Hematopoietic multipotent progenitor cell treated with erythropoietin and hydrocortisone succinate and interleukin-3 and kit ligand, for 8 days (in vitro differentiated cells): ENCODE measurements at places on chromosomes 12 and 14.

DNA sequence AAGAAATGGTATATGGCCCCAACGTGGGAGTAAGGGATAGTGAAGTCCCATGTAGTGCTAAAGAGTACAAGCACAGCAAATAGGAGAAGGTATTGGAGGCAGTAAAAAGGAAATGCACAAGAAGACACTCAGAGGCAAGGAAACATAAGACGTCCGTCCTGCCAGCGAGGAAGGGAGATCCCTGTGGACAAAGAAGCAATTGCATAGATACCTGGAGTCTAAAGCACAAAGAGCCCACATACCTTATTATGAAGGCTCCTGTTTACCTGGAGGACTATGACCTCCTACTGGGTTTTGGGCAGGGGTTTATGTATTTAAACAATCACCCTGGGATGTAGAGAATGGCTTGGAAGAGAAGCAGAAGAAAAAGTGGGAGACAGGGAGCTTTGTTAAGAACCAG, 341.2 kb upstream of the DCN start:
- no peak for DNase-seq

DNA sequence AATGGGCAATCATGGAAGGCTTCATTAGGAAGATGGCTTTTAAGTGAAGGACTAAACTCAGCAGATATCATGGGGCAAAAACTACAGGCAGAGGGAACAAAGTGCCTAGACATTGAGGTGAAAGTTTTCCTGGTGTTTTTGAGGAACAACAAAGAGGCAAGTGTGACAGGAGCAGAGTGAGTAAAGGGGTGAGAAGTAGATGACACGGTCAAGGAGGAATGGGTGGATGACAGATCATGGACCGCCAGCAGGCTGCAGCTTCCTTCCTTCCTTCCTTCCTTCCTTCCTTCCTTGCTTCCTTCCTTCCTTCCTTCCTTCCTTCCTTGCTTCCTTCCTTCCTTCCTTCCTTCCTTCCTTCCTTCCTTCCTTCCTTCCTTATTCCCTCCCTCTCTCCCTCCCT, 108.3 kb downstream of the TRHDE start:
- no peak for DNase-seq

GRCh38 chr14:89308232-89308959, 108.6 kb downstream of the FOXN3 start:
- no peak for DNase-seq

- DNase-seq = peak; percentile 49
Measured at GRCh38 chr12:52278575-52279421, 4.4 kb downstream of the KRT86 start.

- DNase-seq = peak; percentile 6
Measured at GRCh38 chr12:63070709-63071108, 80.3 kb downstream of the AVPR1A start.

- no peak for DNase-seq
Measured at GRCh38 chr12:120234643-120235368, 30.7 kb downstream of the PXN start.

DNA sequence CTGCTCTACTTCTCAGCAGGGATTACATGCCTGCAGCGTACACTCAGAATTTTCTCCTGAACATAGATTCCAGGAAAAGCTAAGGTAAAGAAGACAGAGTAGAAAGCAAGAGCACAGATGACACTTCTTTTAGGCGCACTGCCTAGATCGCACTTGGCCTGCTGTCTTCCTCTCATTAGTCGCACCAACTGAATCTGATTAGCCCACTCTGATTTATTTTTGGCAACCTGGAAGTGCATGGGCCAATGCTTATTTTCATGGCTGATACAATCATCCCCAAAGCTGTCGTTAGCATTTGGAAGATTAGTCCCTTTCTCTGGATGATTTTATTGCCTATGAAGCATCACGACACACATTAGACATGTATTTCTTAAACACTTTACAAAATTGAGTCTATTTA, 152.5 kb downstream of the PTPRO start:
- no peak for DNase-seq

DNA sequence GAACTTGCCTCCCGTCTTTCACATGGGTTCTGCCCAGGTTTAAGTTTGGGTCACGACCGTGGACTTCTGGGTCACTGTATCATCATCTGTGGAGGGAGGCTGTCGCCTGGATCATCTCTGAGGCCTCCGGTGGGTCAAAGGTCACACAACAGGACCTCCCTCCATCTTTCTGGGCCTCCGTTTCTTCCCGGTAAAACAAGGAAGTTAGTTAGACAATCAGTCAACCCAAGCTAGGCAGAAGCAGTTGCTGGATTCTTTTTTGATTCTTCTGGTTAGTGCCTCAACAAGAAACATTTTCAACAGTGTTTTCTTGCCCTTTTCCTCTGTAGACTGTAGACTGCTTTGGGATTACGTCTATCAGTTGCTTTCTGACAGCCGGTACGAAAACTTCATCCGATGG, 186.6 kb upstream of the BCL2L14 start:
- no peak for DNase-seq

GRCh38 chr12:110599334-110599733, 14.6 kb upstream of the TCTN1 start:
- no peak for DNase-seq

DNA sequence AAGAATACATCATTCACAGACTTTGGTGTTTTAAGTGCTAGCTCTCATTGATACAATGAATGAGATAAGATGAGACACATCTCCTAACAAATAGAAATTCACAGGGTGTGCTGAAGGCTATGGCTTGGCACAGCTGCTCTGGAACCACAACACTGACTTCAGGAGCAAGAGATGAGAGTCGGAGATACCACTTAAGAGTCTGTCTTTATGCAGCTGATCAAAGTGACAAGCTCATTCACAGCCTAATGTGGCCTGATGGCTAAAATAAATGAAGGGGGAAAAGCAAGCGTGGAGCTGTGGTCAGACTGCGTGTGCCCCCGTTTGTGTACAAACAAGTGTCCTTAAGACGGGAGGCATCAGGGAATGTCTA, 29.7 kb upstream of the FAM181A start:
- DNase-seq = no peak

DNA sequence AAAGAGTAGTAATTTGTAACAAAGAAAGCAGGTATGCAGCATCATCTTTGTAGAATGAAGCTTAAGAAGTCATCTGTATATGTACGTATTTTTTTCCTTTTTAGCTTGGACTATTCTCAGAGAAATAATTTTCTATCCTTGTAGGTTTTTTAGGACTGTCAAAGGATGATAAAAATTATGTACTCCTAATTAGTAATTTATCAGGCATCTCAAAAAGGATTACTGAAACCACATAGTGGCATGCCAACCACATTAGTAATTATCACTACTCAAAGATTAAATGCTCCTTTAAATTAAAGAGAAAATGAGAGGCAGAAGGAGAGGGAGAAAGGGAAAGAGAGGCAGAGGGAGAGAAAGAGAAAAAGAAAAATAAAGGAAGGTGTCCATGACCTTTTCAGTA, 17.3 kb downstream of the TTC8 start:
- DNase-seq = no peak

DNA sequence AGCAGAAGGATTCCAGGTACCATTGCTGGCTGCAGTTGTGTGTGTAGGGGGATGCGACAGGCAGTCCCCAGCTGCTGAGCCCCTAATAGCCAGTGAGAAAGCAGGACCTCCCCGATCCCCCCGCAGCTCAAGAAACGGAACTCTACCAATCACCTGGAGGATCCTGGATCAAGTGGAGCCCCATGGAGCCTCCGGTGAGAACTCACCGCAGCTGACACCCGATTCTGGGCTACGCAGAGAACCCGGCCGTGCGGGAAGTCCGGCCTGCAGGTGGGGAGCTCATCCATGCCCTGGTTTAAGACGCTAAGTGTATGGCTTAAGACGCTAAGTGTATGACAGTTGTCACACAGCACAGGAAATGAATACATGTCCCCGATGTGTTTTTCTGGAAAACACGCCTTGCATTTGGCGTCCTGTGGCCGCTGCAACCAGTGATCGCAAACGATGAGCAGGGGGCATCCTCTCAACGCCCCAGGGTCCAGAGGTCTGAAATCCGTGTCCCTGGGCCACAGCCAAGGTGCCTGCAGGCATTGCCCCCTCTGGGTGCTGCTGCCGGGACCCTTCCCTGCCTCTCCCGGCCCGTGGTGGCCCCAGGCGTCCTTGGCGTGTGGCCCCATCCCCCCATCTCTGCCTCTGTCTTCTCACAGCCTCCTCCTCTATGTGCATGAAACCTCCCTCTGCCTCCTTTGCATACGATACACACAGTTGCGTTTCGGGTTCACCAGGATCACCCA, 75.1 kb downstream of the KIF26A start:
- no peak for DNase-seq

GRCh38 chr14:34356264-34356654, 105.8 kb downstream of the SPTSSA start:
- DNase-seq = no peak

GRCh38 chr12:59808317-59808910, 212.6 kb downstream of the SLC16A7 start:
- peak; percentile 55 for DNase-seq

DNA sequence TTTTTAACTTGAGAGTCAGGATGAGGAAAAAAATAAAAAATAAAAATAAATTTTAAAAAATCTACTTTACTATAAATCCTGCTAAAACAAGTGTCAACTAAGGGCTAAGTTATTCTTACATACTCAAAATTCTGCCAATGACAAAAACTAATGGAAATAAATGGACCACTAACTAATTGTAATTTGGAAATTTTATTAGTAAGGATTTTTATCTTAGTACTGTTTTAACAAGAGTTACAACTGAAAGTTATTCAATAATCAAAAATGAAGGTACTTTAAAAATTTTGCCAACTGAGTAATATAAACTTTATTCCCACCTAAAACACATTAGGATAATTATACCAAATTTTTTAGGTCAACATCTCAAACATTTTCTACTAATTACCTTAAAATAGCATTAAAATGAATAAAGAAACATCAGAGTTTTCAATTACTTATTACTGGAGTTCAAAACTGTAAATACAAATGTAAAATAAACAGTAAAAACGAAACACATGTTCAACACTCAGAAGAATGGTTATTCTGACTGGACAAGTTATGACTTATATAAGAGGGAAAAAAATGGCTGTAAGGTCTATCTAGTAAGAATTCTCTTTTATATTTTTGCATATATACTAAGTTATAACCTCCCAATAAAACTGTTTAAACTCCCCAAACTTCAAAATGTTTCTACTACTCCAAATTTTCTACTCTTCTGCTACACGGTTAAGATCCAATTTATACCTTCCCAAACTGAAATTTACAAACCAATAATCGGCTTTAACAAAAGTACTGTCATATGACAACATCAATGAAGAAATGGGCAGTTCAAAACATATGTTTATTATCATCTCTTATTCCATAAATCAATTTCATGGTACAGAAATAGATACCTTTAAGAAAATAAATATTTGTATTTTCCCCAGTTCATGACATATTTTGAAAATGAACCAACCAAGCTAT, 2.7 kb downstream of the HECTD1 start:
- peak; percentile 24 for DNase-seq

DNA sequence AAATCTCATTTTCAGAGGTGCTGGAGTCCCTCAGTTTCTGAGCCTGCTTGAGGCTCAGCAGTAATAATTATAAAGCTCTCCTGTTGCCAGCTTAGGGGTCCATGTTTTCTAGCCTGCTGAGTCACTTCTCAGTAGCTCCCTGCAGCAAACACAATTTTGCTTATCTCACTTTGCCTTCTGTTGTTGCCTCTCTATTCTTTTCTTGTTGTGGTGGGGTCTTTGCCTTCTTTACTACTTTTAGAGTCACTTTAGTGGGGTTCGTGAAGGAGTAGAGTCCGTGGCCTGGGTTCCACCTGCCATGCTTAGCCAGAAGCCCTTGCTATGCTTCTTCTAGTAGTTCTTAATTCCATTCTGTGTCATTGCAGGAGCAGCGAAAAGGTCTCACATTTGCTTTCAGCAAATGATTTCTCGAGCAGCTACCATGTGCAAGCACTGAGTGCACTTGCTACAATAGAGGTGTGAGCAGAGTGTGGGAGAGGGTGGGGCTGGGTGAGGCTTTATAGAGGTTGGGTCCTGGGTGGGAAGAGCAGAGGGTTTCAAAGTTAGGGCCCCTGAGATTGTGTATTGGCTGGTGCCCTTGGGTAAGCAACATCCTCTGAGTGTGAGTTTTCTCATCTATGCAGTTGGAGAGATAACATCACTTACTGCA, 114.3 kb downstream of the ADCK1 start:
- peak; percentile 84 for DNase-seq

- DNase-seq = no peak
Measured at GRCh38 chr14:22202313-22202712, 386.7 kb downstream of the DAD1 start.

DNA sequence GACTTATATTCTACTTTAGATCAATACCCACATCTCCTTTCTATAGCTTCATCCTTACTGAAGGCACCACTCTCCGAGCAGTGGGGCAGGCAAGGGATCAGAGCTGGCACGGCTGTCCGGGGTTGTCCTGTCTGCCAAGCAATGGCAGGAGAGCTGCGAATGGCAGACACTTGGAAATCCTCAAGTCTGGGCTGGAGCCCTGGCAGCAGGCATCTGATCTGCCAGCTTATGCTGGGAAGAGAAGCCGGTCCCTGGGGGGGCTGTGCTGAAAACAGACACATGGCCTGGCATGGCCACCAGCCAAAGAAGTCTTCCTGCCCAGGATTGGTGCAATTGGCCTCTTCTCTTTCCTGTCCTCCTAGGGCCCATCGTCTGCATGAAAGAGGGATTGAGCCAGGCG, 280.2 kb upstream of the PWP1 start:
- DNase-seq = no peak

GRCh38 chr14:91067186-91067585, 6.7 kb upstream of the RPS6KA5 start:
- no peak for DNase-seq

DNA sequence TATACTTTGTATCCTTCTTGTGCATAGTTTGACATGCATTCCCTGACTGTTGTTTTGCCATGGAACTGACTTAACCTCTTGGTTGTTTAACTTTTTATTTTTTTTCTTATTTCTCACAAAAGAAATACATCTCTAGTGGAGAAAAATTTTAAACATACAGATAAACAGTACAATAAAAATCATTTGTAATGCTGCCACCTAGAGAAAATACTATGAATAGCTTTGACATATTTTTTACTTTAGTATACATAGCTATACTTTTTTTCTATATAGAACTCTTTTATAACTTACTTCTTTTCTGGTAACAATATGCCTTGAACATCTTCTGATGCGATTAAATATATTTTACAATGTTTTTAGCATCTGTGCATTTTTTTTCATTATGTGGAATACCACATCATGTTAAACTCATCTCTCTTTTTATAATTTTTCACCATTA, 184.5 kb downstream of the AKAP6 start:
- DNase-seq = no peak

- no peak for DNase-seq
Measured at GRCh38 chr12:131831635-131832041, 3.4 kb downstream of the MMP17 start.

DNA sequence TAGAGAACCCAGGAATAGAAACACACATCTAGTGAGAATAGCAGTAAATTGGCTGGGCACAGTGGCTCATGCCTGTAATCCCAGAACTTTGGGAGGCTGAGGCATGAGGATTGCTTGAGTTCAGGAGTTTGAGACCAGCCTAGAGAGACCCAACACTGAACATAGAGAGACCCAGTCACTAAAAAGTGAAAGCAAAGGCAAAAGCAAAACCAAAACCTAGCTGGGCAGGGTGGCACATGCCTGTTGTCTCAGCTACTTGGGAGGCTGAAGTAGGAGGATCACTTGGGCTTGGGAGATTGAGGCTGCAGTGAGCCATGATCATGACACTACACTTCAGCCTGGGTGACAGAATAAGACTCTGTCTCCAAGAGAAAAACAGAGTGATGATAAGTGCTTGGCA, 37.5 kb upstream of the MIS18BP1 start:
- no peak for DNase-seq
